ENCODE measurements at places on chromosomes 5 and 9. TPM values are rescaled to one million over a fixed set of nuclear protein-coding genes. Genes with fewer than 3 reads are reported as not detected.

GRCh38 chr5:1636981-1637638, 113.3 kb upstream of the LPCAT1 start:
- no peak overlapping the region for H3K27ac ChIP-seq
- peaks cover 6% of the 10 kb centered on the region for H3K27me3 ChIP-seq
- no peaks in the 10 kb centered on the region for H3K36me3 ChIP-seq
- H3K4me3 ChIP-seq = no peak overlapping the region

GRCh38 chr5:167730656-167731055, 560.8 kb upstream of the WWC1 start:
- no peak for DNase-seq
- no peaks in the 10 kb centered on the region for H3K27me3 ChIP-seq
- no peak overlapping the region for H3K27ac ChIP-seq
- no peaks in the 10 kb centered on the region for H3K36me3 ChIP-seq
- H3K4me3 ChIP-seq = no peak overlapping the region

DNA sequence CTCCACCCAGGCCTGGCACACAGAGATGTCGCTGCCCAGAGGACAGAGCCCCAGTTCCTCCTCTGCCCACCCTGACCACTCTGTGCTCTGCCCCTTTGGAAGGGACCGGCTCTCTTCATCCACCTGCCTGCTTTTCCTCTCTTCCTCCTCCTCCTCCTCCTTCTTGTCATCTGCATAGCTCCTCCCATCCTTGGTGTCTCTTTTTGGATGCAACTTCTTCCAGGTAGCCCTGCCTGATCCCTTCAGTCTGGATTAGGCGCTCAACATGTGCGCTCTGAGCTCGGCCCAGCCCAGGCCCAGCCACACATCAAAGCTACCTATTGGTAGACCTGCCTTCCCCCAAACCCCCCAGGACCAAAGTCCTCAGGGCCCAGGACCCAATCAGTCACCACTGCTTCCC, 52.6 kb upstream of the RXRA start:
- H3K4me1 ChIP-seq = no peaks in the 10 kb centered on the region
- DNase-seq = no peak
- no peak overlapping the region for H3K4me3 ChIP-seq
- H3K36me3 ChIP-seq = no peaks in the 10 kb centered on the region
- no peak overlapping the region for H3K27ac ChIP-seq

- no peak overlapping the region for H3K27ac ChIP-seq
- no peak for DNase-seq
- no peak overlapping the region for H3K4me3 ChIP-seq
- H3K27me3 ChIP-seq = no peaks in the 10 kb centered on the region
- no peaks in the 10 kb centered on the region for H3K36me3 ChIP-seq
- H3K4me1 ChIP-seq = no peaks in the 10 kb centered on the region
Observed at GRCh38 chr9:107886826-107887225, 397.3 kb upstream of the KLF4 start.

- no peaks in the 10 kb centered on the region for H3K36me3 ChIP-seq
- no peak overlapping the region for H3K27ac ChIP-seq
- H3K4me1 ChIP-seq = no peaks in the 10 kb centered on the region
- no peak overlapping the region for H3K4me3 ChIP-seq
- H3K27me3 ChIP-seq = no peaks in the 10 kb centered on the region
Observed at GRCh38 chr5:90142541-90142940, 267.0 kb downstream of the CETN3 start.

DNA sequence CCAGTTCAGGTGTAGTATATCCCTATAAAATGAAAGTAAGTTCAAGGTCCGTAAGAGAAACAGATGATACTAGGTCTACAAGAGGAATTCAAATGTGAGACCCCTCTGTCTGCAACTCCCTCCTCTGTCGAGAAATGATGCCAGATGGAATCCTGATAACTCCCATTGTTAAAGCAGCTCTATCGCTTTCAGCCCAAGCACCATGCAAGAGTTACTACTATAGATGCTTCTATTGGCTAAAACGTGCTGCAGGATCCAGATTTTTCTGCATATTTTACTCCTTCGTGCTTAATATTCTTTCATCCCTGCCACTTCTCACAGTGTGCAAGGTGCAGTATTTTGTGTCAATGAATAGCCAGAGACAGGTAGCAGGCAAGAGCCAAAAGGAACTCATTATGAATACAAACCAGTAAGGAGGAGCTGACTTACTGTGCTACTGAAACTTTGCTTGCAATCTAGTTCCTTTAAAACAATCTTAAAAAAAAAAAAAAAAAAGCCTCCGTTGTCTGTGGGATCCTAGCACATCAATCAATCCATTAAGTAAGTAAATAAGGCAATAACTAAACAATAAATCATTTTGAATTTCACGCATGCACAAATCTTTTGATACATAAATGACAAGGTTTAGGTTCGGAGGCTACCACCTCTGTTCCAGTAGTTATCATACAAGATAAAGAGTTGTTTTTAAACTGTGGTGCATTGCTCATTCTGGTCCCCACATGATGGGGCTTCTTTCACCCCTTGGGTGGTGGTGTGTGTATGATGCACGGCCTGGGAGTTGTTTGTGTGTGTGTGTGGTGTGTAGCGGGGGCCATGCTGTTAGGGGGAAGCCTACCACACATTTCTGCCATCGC, 151.1 kb upstream of the MPDZ start:
- no peak for DNase-seq
- H3K36me3 ChIP-seq = no peaks in the 10 kb centered on the region
- H3K27ac ChIP-seq = no peak overlapping the region
- no peaks in the 10 kb centered on the region for H3K27me3 ChIP-seq

- no peaks in the 10 kb centered on the region for H3K27me3 ChIP-seq
- H3K36me3 ChIP-seq = no peaks in the 10 kb centered on the region
- H3K4me1 ChIP-seq = peaks cover 45% of the 10 kb centered on the region
- H3K27ac ChIP-seq = peak overlapping the region; percentile 97
- DNase-seq = no peak
- peak overlapping the region; percentile 90 for H3K4me3 ChIP-seq
Observed at GRCh38 chr9:35619800-35620158, 1.6 kb upstream of the CD72 start.

DNA sequence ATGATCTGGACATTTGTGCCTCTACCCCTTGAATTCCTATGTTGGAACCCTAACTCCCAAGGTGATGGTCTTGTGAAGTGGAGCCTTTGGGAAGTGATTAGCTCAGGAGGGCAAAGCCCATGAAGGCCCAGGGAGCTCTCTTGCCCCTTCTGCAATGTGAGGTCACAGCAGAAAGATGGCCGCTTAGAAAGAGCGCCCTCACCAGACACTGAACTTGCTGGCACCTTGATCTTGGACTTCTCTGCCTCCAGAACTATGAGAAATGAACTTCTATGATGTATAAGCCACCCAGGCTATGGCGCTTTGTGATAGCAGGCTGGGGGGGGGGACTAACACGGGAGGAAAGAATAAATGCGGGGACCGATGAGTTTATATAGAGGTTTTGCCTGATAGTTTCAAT, 45.3 kb downstream of the AGXT2 start:
- H3K4me3 ChIP-seq = no peak overlapping the region
- no peaks in the 10 kb centered on the region for H3K4me1 ChIP-seq
- H3K27me3 ChIP-seq = peaks cover 30% of the 10 kb centered on the region
- H3K27ac ChIP-seq = no peak overlapping the region
- no peaks in the 10 kb centered on the region for H3K36me3 ChIP-seq

The PCDHGA4 gene
- total RNA-seq = 0.48 TPM

The LECT2 gene
- not detected for total RNA-seq

The FRRS1L gene
- not detected for total RNA-seq

The PCDHB4 gene
- total RNA-seq = not detected

The UBAP1 gene
- 41.2 TPM for total RNA-seq
